NCI-H2227 treated with DMSO at 0.1 percent for 48 hours (cell line): ENCODE measurements at places on chromosomes 1 and 21.
A peak's percentile ranks its signal among the peaks of the same experiment; 100 is the strongest.

DNA sequence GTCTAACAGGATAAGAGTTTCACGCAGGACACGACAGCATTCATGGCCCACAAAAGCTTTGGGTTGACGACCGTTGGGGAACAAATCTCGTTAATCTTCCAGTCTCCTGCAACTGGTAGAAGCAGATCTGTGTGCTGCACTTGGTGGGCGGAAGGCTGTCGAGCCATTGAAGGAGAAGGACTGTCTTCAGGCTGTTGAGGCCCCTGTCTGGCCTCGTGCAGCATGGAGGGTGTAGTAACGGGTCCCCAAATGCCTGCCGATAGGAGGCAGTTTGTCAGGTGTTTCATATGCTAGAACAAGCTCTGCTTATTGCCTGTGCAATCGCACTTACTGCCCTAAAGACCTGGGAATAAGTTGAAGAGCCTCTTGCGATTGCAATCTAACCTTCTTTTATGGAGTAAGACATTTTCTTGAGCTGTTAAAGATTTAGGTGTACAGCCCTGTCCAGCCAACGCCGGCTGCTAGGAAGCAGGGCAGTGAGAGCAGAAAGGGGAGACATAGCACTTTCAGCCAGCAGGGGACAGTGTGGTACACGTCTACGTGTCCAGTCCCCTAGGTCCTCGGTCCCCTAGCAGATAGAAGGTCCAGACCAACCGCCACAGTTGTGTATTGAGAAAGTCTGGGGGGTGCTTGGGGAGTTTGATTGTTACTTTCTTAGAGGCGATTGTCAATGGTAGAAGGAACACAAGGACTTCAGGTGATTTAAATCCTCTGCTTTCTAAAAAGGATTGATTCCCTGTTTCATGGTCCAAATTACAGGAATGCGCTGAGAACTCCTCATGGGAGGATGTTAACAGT is 102.3 kb upstream of the TMPRSS2 start:
- peak; percentile 13 for DNase-seq

GRCh38 chr21:28257276-28257675 is 735.4 kb downstream of the LTN1 start:
- DNase-seq = no peak

DNA sequence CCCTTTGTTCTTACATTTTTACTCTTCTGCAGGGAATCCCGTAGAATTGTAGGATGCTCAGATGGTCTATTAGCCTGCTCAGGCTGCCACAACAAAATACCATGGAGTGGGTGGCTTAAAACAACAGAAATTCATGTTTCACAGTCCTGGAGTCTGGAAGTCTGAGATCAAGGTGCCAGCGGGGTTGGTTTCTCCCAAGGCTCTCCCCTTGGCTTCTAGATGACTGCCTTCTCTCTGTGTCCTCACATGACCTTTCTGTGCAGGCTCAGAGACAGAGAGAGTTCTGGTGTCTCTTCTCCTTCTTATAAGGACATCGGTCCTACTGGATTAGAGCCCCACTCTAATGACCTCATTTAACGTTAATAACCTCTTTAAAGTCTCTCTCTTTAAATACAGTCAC is 41.7 kb downstream of the HUNK start:
- peak; percentile 83 for DNase-seq

GRCh38 chr21:44419679-44420078 is 35.6 kb upstream of the LRRC3 start:
- DNase-seq = no peak

- DNase-seq = no peak
Measured at GRCh38 chr1:99691175-99691574, 45.3 kb downstream of the PALMD start.

GRCh38 chr1:154864189-154864975 is 5.7 kb downstream of the KCNN3 start:
- DNase-seq = no peak

DNA sequence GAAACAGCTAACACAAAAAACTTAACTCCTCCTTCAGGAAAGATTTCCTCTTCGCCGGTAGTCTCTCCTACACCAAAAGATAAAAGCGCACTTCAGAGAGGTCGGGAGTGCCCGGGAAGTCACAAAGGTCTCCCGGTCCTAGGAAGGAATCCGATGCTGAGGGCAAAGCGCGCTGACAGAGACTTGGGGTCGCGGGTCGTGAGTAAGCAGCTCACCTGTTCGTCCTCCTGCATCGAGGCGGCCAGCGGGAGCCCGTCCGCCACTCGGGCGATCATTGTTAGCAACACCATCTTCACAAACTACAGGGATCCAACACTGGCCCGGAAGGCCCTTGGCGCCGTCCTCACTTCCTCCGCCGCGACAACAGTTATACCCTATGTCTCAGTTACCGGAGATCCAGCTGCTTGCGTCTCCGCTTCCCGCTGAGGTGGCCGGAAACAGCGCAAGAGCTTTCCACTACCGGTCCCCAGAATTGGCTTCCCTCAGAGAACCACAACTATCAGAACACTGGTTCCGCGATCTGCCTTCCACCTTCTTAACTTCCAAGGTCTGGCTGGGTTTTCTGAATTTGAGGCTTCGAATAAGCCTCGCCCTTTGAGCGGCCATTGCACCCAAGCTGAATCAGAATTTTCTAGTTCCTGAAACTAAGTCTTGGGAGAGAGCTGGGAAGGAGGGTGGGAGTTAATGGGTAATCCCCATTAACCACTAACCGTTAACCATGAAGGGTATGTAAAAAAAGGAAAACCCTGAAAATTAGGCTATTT is at the start of gene SEC22B:
Gene SEC22B, minus strand, starts transcription at position 429 of the 764 bp plus-strand sequence. Its CDS starts 139 bp downstream, at position 290.
- peak; percentile 93 for DNase-seq

DNA sequence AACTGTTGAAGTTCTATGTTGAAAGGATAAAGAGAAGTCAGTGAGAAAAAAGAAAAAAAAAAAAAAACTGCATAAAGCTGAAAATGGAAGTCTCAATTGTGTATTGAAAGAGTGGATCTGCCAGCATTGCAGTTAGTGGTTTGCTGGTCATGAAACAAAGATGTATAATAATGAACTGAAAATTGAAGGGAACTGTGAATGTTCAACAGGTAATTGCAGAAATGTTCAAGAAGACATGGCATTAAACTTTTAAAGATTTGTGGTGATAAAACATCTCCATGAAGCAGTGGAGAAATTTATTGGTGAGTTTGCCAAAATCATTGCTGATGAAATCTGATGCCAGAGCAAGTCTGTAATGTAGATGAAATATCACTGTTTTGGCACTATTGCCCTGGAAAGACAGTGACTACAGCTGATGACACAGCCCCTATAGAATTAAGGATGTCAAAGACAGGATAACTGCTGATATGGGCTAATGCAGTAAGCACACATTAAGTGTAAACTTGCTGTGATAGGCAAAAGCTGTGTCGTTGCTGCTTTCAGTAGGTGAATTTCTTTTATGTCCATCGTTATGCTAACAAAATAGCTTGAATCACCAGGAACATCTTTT is 71.0 kb downstream of the RD3 start:
- DNase-seq = no peak

DNA sequence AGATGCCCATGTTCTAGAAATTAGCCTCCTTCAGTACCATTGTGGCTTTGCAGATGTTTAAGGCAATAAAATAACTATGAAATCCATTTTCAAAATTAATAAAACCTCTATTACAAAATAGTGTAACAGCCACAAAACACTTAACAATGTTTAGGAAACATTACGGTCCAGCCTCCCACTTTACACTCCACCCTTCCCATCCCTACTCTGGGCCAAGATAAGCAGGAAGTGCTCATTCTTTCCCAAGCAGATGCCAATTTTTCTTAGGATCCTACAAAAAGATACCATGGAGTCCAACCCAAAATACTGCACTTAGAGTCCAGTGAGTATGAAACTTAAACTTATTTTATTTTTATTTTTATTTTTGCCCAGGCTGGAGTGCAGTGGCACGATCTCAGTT is 150.8 kb downstream of the NR5A2 start:
- DNase-seq = no peak

DNA sequence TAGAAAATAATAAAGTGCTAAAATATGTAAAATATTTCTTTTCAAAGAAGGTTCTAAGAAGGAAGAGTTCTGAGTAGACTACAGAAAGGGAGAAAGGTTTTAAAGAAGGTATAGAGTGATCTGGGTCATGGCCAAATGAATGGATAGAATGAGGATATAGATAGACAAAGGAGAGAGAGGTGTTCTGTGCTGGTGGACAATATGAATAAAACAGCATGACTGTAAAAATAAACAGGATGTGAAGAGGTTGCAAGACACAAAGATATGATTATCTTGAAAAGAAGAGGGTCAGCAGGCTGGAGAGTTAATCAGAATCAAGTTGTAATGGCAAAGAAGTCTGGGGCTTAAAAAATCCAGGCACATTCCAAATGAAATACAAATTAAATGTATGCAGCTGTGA is 86.7 kb upstream of the GNG4 start:
- no peak for DNase-seq

DNA sequence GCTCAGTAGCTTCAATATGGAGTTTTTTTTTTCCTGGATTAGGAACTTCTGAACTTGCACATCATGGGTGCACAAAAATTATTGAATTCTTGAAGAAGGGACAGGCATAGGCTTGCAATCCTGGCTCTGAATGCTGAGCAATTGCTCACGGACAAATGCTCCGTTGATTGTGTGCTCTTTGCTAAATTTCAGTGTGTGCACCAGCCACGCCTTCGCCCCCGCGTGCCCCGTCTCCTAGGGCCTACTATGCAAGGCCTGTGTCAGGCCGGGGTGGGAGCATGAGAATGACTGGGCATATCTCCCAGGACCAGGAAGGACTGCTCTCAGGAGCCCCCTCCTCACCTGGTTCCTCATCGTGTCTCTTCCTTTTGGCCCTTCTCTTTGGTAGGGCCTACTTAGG is 17.4 kb downstream of the IL6R start:
- DNase-seq = no peak

- no peak for DNase-seq
Measured at GRCh38 chr1:103063921-103064320, 44.4 kb downstream of the COL11A1 start.

- no peak for DNase-seq
Measured at GRCh38 chr1:207335695-207336363, 14.4 kb downstream of the CD55 start.

DNA sequence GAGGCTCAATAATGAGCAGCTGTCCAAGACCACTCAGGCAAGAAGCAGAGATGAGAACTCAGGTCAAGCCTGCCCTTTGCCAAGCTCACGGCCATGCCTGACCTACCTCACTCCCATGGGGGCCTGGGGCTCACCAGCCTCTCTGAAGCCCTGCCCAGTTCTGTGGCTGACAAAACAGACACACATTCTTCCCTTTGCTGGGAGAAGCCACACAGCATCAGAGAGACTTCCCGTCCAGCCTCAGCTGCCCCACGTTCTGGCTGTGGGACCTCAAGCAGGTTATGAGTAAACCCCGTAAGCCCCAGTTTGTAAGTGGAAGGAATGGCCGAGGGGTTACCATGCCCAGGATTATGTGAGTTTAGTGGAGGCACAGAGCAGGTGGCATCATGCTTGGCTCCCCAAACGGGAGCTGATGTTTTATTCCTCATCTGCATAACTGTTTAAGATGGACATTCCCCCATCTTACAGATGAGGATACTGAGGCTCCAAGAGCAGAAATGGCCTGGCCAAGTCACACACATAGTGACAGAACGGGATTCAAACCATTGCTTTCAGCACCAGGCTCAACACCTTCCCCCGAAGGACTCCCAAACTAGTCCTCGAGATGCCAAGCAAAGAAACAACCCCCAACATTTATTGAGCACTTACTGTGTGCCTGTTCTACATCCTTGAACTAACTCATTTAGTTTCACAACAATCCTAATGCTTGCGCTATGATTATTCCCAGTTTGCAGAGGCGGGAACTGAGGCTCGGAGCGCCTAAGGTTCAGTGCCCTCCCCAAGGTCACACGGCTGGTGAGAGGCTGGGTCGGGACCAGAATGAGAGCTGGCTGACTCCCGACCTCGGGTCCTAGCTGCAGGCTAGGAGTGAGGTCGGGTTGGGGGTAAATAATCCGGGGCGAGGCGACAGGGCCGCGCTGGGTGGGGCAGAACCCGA is 49.1 kb upstream of the LAPTM5 start:
- no peak for DNase-seq

GRCh38 chr1:175146529-175147213 is 45.9 kb downstream of the KIAA0040 start:
- DNase-seq = peak; percentile 79

- DNase-seq = no peak
Measured at GRCh38 chr1:65063025-65063424, 85.0 kb upstream of the AK4 start.

DNA sequence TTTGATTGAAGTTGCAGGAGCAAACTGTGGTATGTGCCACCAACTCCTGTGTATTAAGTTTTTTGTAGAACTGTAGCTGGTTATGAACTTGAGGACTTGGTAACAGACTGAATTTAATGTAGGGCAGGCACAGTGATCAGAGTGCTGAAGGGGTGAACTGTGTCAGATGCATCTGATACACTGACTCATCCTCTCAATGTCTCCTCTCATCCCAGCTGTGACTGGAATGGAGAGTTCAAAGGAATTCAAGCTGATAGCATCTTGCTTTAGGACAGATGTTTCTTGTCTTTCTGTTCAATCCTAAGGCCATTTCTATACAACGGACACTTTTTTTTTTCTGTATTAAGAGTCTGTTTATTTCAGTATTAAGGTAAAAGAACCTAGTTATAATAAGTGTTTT is 25.0 kb upstream of the GBP1 start:
- DNase-seq = no peak

DNA sequence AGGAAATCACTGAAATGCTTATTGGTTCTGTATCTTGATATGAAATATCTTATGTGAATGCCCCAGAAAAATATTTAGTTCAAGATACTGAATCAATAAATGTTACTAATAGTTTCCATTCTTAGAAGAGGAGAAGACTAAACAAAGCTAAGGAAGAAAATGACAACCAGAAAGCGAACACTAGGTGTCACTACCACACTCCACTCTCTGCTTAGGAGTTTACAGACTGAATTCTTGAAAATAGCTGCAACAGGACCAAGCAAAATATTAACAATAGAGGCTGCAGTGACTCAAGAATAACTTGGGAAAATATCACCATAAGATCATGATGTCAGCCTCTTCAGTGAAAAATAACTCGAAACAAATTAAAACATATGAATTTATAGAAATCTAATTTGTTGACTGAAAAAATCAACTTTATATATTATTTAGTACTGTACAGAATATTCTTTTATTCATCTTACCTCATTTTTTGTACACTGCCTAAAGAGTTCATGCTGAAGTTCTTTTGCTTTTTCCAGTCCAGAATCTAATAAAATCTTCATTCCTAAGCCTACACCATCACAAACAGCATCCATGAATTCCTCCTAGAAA is 61.6 kb downstream of the KIF14 start:
- peak; percentile 57 for DNase-seq

DNA sequence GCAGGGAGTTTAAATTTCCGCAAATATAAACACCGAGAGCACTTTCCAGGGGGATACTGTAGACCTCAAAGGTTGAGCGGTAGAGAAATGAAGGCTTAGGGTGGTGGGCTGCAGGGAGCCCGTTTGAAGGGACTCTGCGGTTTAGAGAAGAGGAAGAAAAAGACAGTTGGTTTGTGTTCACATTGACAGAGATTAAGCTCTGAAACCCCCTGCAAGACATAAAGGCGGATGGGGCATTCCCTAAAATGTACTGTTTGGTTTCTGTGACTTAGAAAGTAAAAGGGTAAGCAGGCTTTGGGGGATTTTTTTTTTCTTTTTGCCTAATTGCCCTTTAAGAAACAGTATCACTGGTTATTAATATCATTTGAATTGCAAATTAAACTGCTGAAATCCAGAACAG is 1.3 kb downstream of the KAZN start:
- no peak for DNase-seq
